Nephron progenitor cell (in vitro differentiated cells): ENCODE measurements at places on chromosomes 2 and 18.

DNA sequence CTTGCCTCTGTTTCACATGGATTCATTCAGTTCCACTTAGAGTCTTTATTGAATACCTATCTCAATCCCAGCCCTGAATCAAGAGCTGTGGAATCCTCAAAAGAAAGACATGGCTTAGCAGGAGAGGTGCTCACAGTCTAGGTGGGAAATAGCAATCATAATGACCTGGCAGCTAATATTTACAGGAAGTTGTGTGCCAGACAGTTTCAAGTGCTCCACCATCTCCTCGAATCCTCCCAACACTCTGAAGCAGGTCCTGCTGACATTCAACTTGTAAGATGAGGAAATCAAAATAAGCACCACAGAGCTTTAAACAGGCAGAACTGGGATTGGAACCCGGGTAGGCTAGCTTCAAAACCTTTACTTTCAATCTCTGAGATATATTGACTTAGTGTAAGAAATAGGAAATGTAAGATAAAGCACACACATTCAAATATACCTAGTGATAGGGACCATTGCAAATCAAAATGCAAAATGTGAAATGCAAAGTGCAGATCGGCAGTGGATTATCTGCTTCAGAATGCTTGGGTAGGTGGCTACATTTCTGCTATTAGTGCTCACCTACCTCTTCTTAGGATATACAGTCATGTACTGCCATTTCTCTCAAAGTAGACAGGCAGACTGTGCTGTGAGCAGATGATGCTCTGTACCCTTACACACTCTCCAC is 182.0 kb downstream of the PRKCE start:
- no peak for DNase-seq

DNA sequence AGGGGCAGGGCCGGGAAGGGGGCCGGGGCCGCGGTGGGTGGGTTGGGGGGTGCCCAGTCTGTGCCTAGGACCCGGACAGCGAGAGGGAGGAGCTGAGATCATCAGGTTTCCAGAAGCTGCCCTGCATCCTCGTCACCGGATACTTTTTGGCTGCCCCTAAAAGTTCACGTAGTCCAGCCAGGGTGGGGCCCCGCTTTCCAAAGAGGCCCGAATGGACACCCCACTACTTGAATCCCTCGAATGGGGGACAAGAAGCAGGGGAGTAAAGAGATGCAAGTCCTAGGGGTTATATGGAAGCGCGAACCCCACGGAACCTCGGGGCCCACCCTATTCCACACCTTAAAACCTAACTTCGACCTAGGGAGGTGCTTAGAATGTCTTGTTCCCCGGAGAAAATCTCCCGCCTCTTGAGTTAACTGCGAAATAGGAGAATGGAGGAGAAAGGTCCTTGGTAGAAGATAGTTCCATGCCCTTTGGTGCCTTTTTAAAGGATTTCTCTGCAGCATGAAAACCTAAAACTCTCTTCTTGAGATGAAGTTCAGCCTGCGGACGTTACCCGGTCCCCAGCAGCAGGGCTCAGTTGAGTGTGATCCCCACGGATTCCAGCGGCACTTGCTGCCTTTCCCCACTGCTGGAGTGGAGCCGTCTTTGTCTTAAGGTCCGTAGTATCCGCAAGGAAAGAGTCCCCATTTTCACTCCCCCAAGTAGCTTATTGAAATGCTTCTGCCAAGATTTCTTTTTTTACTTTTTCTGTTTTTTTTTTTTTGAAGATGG is 2.1 kb upstream of the RNF152 start:
- no peak for DNase-seq

- no peak for DNase-seq
Observed at GRCh38 chr2:47568164-47568850, 165.4 kb downstream of the MSH2 start.

GRCh38 chr2:43461453-43462073 is 134.3 kb downstream of the THADA start:
- no peak for DNase-seq

GRCh38 chr2:56390644-56391043 is 206.9 kb downstream of the CCDC85A start:
- no peak for DNase-seq

DNA sequence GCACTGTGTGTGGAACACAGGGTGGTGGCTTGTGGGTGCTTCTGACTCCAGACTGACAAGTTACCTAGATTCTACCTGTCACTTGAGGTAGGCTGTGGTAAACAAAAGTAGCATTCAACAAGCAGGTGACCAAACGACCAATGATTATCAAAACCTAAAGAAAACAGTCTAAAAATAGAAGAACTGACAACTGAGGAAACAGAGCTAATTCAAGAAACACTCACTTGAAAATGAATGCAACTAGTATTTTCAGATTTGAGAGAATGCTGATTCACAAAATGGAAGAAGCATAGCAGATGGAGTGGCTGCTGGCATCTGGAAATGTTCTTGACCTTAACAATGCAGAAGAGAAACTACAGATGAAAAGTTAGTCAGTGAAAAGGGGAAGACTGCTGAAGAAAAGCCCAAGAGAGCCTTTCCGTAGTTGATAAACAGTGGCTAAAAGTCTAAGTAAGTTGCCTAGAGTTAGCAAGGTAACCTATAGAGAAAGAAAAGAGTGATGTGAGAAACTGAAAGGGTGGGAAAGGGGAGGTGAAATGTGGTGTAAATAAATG is 170.4 kb downstream of the NCK2 start:
- DNase-seq, result no peak

- no peak for DNase-seq
Observed at GRCh38 chr2:77228391-77228790, 293.8 kb downstream of the LRRTM4 start.

DNA sequence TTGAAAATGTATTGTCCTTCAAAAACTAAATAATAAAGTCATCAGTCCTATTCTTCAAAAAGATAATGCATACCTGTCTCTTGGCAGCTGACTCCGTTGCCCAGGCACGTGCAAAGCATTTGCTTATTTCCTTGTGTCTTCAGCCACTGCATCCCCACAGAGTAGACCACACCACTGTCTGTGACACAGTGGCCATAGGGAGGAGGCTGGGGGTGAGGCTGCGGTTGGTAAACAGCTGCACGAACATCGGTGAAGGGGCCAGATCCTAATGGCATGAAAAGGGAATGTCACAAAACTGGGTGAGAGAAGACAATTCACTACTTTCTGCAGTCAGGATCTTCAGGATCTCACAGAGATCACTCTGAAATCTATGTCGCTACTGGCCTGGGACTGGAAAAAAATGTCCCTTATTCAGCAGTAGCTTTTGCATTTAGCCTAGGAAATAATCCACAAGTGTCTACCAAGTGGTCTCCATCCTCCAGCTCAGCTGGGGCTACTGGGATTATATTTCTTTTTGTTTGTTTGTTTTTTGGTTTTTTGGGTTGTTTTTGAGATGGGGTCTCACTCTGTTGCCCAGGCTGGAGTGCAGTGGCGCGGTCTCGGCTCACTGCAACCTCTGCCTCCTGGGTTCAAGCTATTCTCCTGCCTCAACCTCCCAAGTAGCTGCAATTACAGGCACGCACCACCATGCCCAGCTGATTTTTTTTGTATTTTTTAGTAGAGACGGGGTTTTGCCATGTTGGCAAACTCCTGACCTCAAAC is 10.7 kb downstream of the FN1 start:
- no peak for DNase-seq

- no peak for DNase-seq
Observed at GRCh38 chr2:25105336-25106085, 62.9 kb downstream of the POMC start.

- DNase-seq, result no peak
Observed at GRCh38 chr18:45168866-45169600, 446.2 kb upstream of the SLC14A2 start.

DNA sequence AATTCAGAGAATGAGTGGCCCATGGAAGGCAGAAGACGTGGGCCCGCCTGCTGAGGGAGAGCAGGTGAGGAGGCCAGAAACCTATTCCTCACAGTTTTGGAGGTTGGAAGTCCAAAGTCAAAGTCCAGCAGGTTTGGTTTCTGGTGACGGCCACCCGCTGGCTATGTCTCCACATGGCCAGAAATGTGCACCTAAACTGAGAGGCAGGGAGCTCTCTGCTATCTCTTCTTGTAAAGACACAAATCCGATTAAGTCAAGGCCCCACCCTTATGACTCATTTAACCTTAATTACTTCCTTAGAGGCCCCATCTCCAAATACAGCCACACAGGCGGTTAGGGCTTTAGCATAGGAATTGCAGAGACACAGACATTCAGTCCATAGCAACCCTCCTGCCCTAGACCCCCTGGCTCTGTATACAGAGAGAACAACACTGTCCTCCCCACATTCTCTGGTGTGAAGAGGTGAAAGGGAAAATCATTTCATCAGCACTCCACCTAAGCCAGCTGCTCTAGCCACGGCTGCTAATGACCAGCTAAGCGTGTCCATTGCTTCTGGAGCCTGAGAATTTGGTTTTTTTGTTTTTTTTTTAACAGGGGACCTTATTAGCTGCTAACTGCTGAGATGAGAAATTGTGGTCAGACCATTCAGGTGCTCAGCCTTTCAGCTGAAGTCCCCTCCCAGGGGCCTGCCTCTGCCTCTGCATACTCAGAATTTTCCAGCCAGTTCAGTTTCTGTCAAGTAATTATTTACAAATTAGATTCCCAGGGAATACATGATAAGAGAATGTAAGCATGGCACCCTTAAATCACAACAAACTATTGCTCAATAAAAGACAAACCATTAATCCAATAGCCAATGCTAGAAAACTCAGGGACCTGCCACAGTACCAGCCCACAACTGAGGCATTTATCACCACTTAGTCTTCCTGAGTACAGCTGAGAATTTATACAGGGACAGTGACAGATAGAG is 368.7 kb upstream of the ID2 start:
- no peak for DNase-seq

GRCh38 chr2:152078662-152079061 is 20.2 kb downstream of the CACNB4 start:
- DNase-seq, result no peak

DNA sequence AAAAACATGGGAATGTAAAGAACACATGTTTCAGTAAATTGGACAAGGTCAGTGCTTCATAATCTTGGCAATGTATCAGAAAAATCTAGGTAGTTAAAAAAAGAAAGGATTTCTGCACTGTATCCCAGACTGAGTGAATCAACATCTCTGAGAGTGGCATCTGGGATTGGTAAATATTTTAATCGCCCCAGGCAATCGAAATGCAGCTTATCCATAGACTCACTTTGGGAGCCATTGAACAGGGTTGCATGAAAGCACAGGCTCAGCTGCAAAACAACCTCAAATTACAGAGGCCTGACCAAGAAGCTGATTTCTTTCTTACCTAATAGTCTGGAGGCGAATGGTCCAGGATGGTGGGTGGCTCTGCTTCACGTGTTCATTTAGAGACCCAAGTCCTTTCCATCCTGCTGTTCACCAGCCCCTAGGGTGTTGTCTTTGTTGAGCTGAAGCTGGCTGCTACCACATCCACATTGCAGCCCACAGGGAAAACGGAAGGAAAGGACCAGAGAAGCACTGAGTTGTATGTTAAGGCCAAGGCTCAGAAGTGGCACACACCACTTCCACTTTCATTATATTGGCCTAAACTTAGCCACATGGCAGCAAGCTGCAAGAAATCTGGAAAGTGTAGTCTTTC is 59.0 kb downstream of the MOGAT1 start:
- no peak for DNase-seq

DNA sequence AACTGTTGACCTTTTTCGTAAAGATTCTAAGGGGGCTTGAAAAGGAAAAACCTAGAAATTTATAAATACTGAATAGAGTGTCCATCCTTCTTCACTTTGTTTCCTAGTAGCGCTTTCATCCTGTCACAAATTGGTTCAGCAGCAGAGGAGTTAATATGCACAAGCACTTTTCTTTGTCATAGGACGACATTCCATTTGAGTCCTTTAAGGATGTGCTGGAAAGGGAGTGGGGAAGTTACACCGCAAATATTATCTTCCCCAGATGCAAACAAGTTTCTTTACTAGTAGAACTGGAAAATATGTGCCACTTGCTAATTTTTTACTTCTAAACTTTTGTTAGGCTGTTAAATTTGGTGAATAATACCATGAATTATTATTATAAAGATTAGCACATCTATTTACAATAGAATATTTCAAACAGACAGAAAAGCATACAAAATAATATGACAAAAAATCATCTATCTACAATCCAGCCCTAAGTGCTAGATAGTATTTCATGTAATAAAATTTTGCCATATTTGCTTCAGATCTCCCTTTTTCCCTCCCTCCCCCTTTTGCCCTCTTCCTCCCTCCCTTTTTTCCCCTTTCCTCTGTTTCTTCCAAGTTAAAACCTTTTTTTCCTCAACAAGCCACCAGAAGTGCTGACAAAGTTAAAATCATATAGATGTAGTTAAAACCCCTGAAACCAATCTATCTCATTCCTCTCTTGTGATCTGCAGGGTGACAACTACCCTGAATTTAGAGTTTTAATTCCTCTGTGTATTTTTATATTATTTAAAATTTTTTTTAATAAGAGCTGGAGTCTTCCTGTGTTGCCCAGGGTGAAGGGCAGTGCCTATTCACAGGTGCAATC is 50.5 kb upstream of the MAP4K3 start:
- no peak for DNase-seq

- DNase-seq, result peak; percentile 53
Observed at GRCh38 chr18:63342206-63342605, 22.6 kb upstream of the BCL2 start.

GRCh38 chr18:60232541-60232940 is 140.0 kb downstream of the MC4R start:
- no peak for DNase-seq

- DNase-seq, result no peak
Observed at GRCh38 chr2:197145471-197146056, 165.0 kb downstream of the ANKRD44 start.

DNA sequence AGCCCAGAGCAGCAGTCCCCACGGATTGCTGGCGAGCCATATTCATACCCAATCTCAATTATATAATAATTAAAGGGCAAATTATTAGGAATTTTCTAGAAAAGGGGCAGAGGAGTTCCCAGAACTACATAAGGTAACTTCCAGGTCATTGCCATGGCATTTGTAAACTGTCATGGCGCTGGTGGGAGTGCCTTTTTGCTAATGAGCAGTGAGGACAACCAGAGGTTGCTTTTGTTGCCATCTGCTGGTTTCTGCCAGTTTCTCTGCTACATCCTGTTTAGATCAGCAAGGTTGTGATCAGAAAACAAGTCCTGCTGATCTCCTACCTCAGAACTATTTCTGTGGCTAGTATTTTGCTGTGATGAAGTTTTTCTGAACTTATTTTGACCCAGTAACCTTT is 159.8 kb upstream of the PIEZO2 start:
- no peak for DNase-seq

DNA sequence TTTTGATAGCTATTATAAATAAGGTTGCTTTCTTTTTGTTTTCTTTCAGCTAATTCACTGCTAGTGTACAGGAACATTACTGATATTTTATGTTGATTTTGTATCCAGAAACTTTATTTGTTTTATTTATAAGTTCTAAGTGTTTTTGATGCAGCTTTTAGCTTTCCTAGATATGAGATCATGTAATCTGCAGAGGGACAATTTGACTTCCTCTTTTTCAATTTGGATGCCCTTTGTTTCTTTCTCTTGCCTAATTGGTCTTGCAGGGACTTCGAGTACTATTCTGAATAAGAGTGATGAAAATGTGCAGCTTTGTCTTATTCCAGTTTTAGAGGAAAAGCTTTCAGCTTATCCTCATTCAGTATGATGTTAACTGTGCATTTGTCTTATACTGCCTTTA is 643.4 kb upstream of the CDH2 start:
- DNase-seq, result no peak

- DNase-seq, result no peak
Observed at GRCh38 chr2:182164686-182165085, 179.0 kb downstream of the PPP1R1C start.

- no peak for DNase-seq
Observed at GRCh38 chr2:230896346-230897115, 28.5 kb downstream of the GPR55 start.

- DNase-seq, result no peak
Observed at GRCh38 chr2:3361518-3362389, 15.9 kb downstream of the EIPR1 start.
